Psoas muscle (tissue), 8 donors: ENCODE measurements at places on chromosomes 13 and 19. TPM values are rescaled to one million over a fixed set of nuclear protein-coding genes. Genes with fewer than 3 reads are reported as not detected.

The LCP1 gene
- 10.8 TPM for total RNA-seq

The IZUMO4 gene
- 1.2 TPM for total RNA-seq

The GRIK5 gene
- total RNA-seq: 0.88 TPM

The ZNF575 gene
- total RNA-seq: 1.6 TPM

The COL4A2 gene
- total RNA-seq: 57.8 TPM

The MUC16 gene
- 0.37 TPM for total RNA-seq

The PROZ gene
- total RNA-seq: not detected

The FAM216B gene
- not detected for total RNA-seq

The PIN1 gene
- 64.4 TPM for total RNA-seq

The FCGBP gene
- 8.0 TPM for total RNA-seq

The FXYD1 gene
- total RNA-seq: 409 TPM

The IZUMO2 gene
- not detected for total RNA-seq

The COPE gene
- total RNA-seq: 110 TPM

The BTBD2 gene
- 62.6 TPM for total RNA-seq

The KANK3 gene
- 14.2 TPM for total RNA-seq

The PLA2G4C gene
- 41.8 TPM for total RNA-seq
